ENCODE measurements at places on chromosomes 6 and 20.
A peak's percentile ranks its signal among the peaks of the same experiment; 100 is the strongest.

- no peak for DNase-seq
These were observed 29.8 kb upstream of the NEDD9 start for GRCh38 chr6:11262242-11262641.

DNA sequence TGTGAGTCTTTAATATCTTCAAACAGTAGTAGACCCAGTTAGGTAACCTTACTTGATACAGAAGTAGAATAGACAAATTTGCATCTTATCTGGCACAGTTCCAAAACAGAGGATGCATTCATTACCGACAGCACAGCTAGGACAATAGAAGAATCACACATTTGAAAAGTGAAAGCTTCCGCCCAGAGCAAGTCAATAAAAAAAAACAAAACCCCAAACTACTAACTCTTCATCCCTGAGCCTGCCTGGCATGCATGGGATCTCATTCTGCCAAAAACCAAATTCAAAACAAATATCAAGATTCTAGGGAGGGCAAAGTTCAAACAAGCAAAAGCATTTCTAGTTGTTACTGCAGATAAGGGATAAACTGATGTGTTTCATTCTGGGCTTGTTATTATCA lies 235.4 kb downstream of the BTBD9 start:
- DNase-seq: no peak

GRCh38 chr20:50284811-50285375 lies 94.3 kb downstream of the CEBPB start:
- no peak for DNase-seq

DNA sequence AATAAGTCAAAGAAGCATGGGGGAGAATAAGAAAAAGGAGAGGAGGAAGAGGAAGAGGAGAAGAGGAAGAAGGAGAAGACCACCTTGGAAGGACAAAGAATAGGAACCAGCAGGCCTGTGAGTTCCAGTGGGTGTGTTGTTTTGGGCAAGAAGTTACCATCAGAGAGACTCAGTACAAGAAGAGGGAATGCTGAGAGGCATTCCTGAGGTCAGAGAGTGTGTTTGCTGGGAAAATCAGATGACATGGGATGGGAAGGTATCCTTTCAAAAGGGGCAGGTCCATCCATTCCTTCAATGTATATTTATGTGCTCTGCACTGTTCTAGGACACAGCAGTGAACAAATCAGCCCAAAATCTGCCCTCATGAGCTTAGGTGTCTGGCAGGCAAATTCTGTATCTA lies 40.5 kb upstream of the PRIM2 start:
- DNase-seq: no peak

DNA sequence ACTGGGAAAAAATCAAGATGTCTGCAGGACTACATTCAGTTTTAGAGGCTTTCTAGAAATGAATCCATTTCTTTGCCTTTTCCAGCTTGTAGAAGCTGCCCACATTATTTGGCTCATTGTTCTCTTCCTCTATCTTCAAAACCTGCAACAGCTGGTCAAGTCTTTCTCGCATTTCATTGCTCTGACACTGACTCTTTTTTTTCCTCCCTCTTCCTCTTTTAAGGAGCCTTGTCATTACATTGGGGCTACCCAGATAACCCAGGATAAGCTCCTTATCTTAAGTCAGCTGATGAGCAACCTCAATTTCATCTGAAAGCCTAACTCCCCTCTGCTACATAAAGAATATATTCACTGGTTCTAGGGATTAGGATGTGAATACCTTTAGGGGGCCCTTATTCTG lies 53.2 kb upstream of the CEP162 start:
- no peak for DNase-seq

DNA sequence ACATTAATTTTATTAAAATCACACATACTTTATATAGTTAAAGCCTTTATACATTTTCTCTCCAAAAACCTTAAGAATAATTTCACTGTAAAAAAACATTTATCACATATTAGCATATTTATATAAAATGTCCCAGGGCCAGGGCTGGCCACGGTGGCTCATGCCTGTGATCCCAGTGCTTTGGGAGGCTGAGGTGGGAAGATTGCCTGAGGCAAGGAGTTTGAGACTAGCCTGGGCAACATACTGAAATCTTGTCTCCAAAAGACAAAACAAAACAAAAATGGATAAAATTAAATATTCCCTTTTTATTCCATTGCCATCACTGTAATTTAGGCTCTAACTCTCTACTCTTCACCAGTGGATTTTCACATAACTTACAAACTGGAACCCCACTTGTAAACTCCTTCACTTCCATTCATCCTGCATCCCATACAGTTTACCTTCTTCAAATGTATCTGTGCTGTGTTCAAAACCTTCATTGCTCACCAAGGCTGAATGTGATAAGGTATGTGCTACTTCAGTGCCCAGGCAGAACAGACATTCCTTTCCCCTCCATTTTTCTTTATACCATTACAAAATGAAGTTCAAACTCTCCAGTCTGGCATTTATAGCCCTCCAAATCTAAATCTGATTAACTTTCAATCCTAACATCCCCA lies 42.9 kb upstream of the PIM1 start:
- DNase-seq: no peak

- DNase-seq: no peak
These were observed 242.3 kb upstream of the PREP start for GRCh38 chr6:105645156-105645555.

GRCh38 chr20:40314278-40314677 lies 374.8 kb downstream of the MAFB start:
- no peak for DNase-seq

DNA sequence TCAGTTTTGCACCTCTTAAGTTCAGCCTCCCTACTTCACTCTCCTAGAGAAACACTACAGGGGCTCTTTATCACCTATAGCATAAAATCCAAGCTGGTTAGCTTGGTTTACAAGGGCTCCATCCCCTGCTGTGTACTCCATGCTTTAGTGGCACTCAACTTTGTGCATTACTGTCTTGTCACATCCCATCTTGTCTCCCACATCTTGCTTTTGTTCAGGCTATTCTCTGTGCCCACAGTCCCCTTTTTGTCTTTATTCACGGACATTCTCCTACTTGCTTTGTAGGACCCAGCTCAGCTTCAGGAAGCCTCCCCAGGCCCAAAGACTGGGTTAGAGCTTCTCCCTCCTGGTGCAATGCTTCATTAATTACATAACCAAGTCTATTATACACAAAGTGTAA lies 107.9 kb upstream of the SPACA1 start:
- DNase-seq: no peak

- DNase-seq: no peak
These were observed 65.9 kb downstream of the GFOD1 start for GRCh38 chr6:13421425-13422059.

DNA sequence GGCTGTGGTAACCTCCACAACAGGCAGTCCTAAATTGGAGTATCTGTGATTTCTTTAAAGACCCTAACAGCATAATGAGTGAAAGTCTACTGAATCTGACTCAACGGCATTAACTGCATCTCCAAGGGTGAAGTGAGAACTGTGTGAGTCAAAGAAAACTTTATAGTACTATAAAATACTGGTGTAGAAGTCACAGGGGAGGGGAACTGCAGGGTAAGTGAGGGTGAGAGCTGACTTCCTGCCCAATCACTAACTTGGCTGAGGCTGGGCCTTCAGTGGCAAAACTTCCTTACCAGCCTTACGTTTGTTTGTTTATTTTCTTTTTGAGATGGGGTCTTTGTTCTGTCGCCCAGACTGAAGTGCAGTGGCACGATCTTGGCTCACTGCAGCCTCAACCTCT lies 109.8 kb downstream of the PTPRK start:
- no peak for DNase-seq

- DNase-seq: no peak
These were observed 186.9 kb upstream of the SLC24A3 start for GRCh38 chr20:19025430-19026120.

GRCh38 chr20:19531446-19531845 lies 226.6 kb upstream of the RIN2 start:
- DNase-seq: no peak

DNA sequence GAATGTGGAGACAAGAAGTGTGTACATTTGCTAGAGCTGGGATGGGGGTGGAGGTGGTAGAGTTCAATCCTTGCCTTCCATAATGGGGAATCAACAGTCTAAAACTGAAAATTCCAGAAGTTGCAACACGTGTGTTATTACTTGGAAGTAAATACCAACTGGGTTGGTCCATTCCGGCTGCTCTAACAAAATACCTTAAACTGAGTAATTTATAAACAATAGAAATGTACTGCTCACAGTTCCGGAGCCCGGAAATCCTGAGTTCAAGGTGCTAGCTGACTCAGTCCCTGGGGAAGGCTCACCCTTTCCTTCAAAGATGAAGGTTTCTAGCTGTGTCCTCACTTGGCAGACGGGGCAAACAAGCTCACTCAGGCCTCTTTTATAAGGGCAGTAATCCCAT lies 59.0 kb downstream of the RIN2 start:
- no peak for DNase-seq

DNA sequence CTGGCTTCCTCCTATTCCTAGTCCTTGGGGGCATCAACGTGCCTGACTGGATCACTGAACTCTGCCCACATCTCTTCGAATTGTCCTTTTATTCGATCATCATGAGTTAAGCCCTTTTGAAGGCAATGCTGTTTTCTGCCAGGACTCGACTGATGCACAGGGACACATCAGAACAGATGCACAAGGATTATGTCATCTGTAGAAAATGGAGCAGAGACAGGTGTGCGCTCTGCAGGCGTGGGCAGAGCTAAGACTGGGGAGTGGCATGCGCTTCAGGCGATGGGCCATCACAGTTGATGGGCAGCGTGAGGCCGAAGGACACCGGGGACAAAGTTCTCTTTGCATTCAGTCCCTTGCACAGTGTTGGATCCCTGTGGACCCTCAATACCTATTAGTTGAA lies 13.1 kb downstream of the GABRR1 start:
- DNase-seq: no peak

GRCh38 chr6:70764706-70765105 lies 97.0 kb downstream of the SMAP1 start:
- DNase-seq: no peak

- DNase-seq: no peak
These were observed 40.8 kb downstream of the SNRNP48 start for GRCh38 chr6:7630792-7631191.

- DNase-seq: no peak
These were observed 44.8 kb upstream of the IYD start for GRCh38 chr6:150324044-150324443.

DNA sequence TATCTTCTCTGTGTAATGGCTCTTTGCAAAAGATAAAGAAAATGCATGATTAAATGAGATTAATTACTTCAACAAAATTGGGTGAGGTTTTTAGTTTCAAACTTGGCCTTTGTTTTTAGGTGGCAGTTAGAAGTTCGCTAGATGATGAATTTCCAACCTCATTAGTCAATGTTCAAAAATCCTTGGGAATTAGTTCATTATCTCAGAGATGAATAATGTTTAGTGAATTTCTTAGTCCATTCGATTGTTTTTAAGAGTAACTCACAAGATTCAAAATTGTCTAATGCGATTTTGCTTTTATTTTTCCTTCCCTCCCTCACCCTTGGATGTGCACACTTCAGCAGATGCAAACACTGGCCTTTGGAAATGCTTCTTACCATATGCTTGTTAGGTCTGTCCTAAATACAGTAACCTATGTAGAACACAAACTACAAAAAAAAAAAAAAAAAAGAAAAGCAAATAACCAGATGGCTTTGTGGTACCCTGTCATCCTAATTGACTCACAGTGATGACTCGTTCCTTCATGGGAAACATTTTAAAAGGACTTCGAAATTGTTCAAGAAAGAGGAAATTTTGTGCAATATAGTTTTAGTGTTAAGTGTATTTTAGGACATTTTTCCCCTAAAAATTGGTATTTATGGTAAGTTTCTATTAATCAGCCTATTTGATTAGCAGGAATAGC lies 66.7 kb downstream of the FAM229B start:
- no peak for DNase-seq

GRCh38 chr6:7731294-7731693 lies 5.4 kb downstream of the BMP6 start:
- no peak for DNase-seq

DNA sequence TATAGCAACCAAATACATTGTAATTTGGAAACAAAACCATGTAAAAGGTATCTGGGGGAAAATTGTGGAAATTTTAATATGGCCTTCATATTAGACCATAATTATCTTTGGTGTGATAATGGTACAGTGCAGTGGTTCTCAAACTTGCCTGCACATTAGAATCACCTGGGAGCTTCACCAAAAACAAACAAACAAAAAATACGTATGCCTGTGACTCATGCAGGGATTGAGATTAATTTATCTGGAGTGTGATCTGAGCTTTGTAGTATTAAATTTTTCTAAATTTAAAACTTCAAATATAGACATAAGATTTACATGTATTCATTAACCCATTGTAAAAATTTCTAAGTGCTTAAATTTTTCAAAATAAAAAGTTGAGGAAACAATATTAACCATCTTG lies 31.5 kb downstream of the ARHGAP18 start:
- DNase-seq: no peak

- DNase-seq: peak; percentile 39
These were observed 94.3 kb downstream of the JPH2 start for GRCh38 chr20:44092551-44093248.

- no peak for DNase-seq
These were observed 116.6 kb upstream of the MAFB start for GRCh38 chr20:40805592-40805991.
